ENCODE measurements at places on chromosomes 11 and 22.

DNA sequence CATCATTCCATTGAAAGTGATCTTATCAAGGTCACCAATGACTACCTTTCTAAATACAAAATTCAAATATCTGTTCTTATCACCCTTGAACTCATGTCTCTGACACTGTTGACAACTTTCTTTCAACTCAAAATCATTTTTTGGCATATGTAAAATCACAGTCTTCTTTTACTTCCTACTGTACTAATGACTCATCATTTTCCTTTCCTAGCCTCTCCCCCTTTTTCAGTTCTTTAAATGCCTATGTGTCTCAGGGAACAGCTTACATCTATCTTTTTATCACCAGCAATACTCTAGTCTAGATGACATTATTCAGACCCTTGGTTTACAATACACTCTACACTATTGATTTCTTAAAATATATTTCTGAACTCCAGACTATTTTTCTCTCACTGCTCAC is 2220.7 kb upstream of the RAG2 start:
- no peak for DNase-seq

GRCh38 chr11:1979607-1980006 is 18.0 kb downstream of the H19 start:
- no peak for DNase-seq

DNA sequence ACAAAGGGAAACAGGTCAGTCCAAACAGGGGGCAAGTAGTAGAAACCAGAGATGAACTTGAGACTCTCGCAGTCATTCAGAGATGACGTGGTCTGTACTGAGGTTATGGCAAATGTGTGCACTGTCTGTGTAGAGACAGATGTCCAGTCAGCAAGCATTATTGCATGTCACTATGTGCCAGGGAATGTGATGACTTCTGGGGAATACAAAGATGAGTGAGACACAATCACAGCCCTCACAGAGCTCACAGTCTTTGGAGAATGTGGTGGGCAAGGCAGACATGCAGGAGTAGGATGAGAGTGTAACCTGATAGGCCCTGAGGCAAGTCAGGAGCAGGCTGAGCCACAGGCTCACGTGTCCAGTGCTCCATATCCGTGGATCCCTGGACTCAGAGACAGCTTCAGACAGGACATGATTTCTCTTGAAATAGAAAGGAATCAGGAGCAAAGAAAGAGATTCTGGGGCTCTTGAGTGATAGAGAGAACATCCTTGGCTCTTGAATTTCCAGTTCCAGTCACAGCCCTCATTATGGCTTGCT is 550.7 kb downstream of the ETS1 start:
- no peak for DNase-seq

GRCh38 chr11:62242021-62242420 is at the start of gene SCGB1D2:
Gene SCGB1D2 (plus strand): TSS chr11:62242239. CDS start chr11:62242308, 69 bp downstream.
- no peak for DNase-seq

DNA sequence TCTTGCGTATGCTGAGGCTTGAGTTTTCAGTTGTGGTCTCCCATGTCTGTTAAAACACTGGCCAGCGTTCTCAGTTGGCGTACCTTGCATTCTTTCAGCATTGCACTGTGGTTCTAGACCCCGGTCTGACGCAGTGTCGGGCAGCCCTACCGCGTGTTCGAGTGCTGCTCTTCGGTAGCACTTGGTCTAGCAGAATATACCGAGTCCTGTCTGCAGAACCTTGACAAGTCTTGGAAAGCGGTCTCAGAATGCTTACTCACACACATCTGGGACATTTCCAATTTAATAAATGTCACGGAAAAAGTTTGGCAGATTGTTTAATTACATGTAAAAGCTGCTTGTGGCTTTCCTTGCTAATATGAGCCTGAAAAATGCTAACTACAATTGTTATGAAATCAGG is 32.6 kb downstream of the PPFIA1 start:
- no peak for DNase-seq

GRCh38 chr22:36781656-36782627 is 6.0 kb upstream of the IFT27 start:
- peak; percentile 67 for DNase-seq

DNA sequence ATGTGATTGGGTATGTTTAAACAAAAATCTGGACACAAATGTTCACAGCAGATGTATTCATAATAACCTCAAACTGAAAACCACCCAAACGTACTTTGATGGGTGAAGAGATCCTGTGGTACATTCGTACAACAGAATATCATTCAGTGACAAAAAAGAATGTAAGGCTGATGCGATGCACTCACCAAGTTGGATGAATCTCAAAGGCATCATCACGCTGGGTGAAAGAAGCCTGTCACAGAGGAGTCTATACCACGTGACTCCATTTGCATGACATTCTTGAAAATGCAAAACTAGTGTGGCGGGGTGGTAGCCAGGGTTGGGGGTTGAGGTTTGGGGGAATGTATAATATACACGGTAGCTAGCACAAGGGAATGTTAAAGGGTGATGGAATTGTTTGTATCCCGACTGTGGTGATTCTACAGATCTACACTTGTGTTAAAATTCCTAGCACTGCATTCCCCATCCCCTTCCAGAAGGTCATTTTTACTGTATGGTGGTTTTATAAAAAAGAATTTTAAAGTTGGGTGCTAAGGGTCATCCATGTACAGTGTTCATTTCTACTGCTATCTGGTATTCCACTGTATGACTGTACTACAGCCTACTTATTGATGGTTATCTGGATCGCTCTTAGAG is 35.0 kb upstream of the SLC25A1 start:
- no peak for DNase-seq

- peak; percentile 80 for DNase-seq
Observed at GRCh38 chr22:42937164-42937843, 77.6 kb downstream of the PACSIN2 start.

DNA sequence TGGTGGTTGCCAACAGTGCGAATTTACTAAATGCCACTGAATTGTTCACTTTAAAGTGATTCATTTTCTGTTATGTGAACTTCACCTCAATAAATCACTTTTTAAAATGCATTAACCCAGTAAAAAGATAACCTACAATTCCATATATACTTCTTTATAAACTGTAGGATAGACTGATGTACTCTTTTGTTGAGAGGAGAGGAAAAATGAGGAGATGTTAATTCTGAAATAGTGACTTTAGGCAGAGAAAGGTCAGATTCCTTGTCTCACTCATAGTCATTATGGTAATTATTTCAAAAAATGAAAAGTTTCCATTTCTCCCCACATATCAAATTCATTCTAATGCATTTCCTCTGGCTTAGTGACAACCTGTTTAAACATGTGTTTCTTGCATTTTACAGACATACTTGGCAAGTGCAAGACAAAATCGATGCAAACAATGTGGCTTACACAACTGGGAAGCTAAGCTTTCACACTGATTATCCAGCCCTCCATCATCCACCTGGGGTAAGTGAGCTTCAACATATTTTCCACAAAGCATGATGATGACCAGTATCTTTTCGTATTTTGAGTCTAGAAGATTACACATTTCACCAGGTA is 74.5 kb downstream of the BBOX1 start:
- no peak for DNase-seq

- no peak for DNase-seq
Observed at GRCh38 chr11:66718320-66718971, 10.6 kb downstream of the SPTBN2 start.

DNA sequence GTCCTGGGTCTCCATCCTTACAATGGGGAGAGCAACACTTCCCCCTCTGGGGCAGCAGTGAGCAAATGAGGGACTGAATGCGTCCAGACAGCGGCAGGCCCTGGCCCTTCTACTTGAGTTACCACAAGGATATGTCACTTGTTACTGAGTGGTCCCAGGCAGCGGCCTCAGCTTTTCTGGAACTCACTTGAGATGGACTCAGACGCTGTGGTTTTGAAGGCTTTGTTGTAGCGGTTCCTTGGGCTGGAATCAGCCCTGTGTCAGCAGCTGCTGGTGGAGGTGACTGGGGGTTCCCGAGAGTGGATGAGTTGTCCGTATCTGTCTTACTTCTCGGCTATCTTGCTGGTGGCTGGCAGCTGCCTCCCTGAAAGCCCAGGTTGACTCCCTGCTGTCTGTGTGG is 77.0 kb downstream of the MICAL2 start:
- no peak for DNase-seq

- DNase-seq, result no peak
Observed at GRCh38 chr22:32800994-32801536, 440 bp upstream of the TIMP3 start.

GRCh38 chr22:39282645-39283321 is 36.6 kb downstream of the RPL3 start:
- no peak for DNase-seq

DNA sequence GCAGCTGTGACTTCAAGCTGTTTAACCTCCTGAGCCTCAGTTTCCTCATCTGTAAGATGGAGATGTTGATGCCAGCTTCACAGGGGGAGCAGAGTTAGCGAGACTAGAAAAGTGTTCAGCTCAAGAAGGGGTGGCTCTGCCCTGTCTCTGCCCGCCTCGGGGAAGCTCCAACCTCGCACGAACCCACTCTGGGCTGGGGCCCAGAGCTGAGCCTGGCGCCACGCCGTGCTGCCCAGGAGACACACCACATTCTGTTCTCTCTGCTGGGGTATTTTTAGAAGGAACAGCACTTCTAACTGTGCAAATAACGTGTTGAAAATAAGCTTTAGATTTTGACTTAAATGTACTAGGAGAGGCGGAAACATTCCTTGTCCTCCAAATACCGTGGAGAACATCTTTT is 74.1 kb downstream of the PHF21B start:
- no peak for DNase-seq

GRCh38 chr11:48073031-48073861 is 92.9 kb downstream of the PTPRJ start:
- no peak for DNase-seq

- no peak for DNase-seq
Observed at GRCh38 chr22:39559456-39560105, 11.0 kb upstream of the CACNA1I start.

DNA sequence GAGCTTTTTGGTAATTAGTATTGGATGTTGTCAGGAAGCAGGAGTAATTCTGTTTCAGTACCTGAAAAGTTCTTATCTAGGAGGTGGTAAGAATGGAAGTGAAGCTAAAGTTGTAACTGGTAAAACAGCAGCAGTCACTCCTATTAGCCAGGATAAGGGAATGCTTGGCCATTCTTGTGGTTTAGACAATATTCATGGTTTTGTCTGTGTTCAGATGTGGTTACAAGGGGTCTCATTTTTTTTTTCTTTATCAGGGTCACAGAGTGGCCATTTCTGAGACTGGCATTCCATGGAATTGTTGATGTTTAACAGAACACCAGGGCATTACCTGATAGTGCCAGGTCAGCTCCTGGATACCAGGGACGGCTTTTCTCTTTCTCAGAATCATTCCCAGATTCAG is 23.8 kb downstream of the TAF1D start:
- no peak for DNase-seq

- DNase-seq, result no peak
Observed at GRCh38 chr22:35484651-35485556, 55.7 kb upstream of the RASD2 start.

DNA sequence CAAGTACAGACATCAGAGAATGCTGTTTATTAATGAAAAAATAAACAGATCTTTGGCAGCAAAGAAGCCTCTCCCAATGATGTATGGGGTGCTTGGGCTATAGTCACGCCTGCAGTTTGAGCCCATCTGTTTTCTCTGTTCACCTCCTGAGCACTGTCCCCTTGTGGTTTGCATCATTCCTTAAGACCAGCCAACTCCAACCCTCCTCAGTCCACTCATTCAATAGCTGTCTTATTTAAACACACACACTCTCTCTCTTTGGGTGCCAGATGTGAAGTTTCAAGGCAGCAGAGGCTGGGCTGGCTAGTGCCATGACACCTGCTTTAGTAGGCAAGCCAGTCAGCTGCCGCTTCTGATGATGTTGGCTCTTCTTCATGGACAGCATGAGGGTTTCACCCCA is 58.1 kb downstream of the POLD3 start:
- no peak for DNase-seq

GRCh38 chr22:25942856-25943411 is 200.9 kb downstream of the MYO18B start:
- DNase-seq, result no peak

- DNase-seq, result no peak
Observed at GRCh38 chr22:44403602-44404329, 91.0 kb upstream of the SHISAL1 start.

- no peak for DNase-seq
Observed at GRCh38 chr11:67581469-67581868, 2.1 kb upstream of the GSTP1 start.

DNA sequence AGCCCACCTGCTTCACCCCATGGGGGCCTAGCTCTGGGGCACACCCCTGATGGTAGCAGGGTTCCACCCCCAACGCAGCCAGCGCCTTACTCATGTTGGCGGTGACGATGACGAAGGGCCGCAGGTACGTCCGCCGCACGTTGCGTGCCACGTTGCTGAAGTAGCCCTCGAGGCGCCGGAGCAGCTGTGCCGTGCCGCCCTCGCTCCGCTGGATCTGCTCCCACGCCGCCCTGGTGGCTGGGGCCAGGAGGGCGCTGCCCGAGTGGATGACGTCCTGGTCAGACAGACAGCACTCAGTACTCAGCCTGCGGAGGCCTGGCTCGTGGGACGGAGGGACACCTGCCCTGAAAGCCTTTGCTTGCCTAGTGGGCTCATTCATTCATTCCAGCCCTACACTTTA is 50.8 kb downstream of the TRMU start:
- DNase-seq, result no peak

DNA sequence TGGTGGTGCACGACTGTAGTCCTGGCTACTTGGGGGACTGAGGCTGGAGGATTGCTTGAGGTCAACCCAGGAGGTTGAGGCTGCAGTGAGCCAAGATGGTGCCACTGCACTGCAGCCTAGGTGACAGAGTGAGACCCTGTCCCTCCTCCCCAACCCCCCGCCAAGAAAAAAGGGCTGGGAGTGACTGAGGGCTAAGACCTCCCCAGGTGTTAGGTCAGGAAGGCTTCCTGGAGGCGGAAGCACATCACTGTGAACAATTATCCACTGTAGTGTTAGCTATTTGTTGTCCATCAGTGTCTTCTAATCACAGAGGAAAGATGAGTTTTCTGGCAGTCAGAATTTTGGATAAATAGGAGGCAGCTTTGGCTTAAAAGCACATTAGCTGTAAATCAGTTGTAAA is 8.8 kb downstream of the YDJC start:
- DNase-seq, result no peak

DNA sequence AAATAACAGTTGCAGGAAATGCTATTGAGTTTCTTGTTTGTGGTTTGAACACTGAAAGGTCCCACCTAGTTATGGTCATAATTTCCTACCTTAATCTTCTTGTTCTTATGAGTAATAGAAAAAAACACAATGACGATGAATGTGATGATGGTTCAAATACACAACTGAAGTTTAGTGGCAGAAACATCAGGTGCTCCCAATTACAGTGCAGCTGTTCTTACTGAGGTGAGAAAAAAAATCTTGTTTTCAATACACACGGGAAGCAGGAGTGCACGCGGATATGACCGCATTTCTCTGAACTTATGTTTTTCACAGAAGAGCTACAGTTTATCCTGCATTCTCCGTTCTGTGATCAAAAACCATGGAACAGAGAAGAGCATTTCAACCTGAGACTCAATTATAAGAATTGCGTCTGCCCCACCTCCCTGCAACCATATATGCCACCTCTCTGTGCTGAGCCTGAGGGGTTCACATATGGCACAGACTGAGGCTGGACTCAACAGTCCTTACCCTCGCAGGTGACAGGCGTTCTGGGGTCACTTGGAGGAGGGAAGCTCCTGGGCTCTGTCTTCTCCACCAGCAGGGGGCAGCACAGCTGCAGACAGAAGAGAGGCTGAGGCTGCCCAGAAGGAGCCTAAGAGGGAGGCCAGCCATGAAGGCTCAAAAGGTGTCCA is 99.7 kb upstream of the IGLL5 start:
- DNase-seq, result peak; percentile 53

GRCh38 chr11:18501629-18502028 is 25.1 kb downstream of the TSG101 start:
- DNase-seq, result no peak

GRCh38 chr11:70546191-70546940 is 148.0 kb downstream of the CTTN start:
- no peak for DNase-seq

GRCh38 chr11:64762674-64763525 is 3.1 kb upstream of the PYGM start:
- DNase-seq, result no peak

Data from hematopoietic multipotent progenitor cell (in vitro differentiated cells).